ENCODE measurements at places on chromosomes 16 and 17. TPM values are rescaled to one million over a fixed set of nuclear protein-coding genes. Genes with fewer than 3 reads are reported as not detected.

Gene IL17C
- total RNA-seq: not detected

Gene FKBP10
- total RNA-seq: 239 TPM

Gene SEPTIN1
- total RNA-seq: 0.25 TPM

Gene KRTAP29-1
- total RNA-seq: not detected

Gene HAS3
- total RNA-seq: 0.25 TPM

Gene RHBDF2
- 4.9 TPM for total RNA-seq

Gene MYH1
- total RNA-seq: not detected

Gene ABCC12
- total RNA-seq: not detected

Gene TMC7
- total RNA-seq: 0.50 TPM

Gene C16orf96
- total RNA-seq: not detected

Gene KRTAP4-2
- total RNA-seq: not detected

Gene TNFRSF17
- not detected for total RNA-seq

Gene SECTM1
- total RNA-seq: 3.9 TPM

Gene KRT24
- not detected for total RNA-seq

Gene TMC8
- not detected for total RNA-seq

Gene MAZ
- total RNA-seq: 170 TPM

Gene TAT
- total RNA-seq: not detected

Gene ADAMTS18
- under 0.01 TPM for total RNA-seq

Gene ZPBP2
- total RNA-seq: not detected

Gene CSF3
- total RNA-seq: 1.4 TPM

Gene DNAAF8
- 0.44 TPM for total RNA-seq

Gene KRTAP1-5
- total RNA-seq: 54.1 TPM

Gene CTNS
- total RNA-seq: 19.4 TPM

Gene ACOX1
- total RNA-seq: 63.2 TPM

Gene PRKCA
- total RNA-seq: 24.8 TPM

Gene HOXB1
- total RNA-seq: not detected

Gene CCL17
- not detected for total RNA-seq

Gene NOD2
- 0.25 TPM for total RNA-seq

Gene KRTAP16-1
- not detected for total RNA-seq

Gene CD300E
- not detected for total RNA-seq

Gene ITGAL
- total RNA-seq: not detected

Gene FOXN1
- total RNA-seq: under 0.01 TPM

Gene SLC22A31
- total RNA-seq: 0.25 TPM
